ENCODE measurements at places on chromosomes 16 and 17. TPM values are rescaled to one million over a fixed set of nuclear protein-coding genes. Genes with fewer than 3 reads are reported as not detected.

Gene SDR42E2
- total RNA-seq: not detected

- no peak for DNase-seq
Observed at GRCh38 chr16:29318037-29318436, 88.5 kb downstream of the NPIPB11 start.

Gene PRAC1
- total RNA-seq: 9.6 TPM

Gene ANKRD40CL
- total RNA-seq: not detected

GRCh38 chr17:72683506-72684404 is 408.7 kb downstream of the SLC39A11 start:
- DNase-seq: no peak

Gene HEATR9
- not detected for total RNA-seq

DNA sequence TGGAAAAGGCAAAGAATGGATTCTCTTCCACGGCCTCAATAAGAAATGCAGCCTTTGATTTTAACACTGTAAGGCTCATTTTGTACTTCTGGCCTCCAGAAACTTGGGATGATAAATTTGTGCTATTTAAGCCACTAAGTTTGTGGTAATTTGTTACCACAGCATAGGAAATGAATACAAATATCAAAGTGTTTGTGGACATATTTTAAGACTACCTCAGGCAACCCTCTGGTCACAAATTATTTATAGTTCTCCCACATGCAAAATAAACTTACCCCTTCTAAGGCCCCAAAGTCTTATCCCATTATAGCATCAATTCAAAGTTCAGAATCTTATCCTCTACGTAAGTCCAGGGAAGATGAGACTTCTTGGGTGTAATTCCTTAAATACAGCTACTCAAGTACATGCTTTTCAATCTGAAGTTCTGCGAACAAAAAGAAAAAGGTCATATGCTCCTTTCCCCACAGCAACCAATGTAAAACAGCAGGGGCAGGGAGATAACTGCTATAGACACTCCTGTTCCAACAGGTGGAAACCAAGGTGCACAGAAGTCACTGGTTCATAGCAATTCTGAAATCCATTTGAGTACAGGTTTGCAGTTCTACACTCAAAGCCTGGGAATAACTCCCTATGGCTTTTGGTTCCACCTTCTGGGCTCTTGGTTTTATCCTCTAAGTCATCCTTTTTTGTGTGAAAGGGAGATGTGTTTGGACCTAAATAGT is 5.4 kb upstream of the EFCAB13 start:
- DNase-seq: no peak

DNA sequence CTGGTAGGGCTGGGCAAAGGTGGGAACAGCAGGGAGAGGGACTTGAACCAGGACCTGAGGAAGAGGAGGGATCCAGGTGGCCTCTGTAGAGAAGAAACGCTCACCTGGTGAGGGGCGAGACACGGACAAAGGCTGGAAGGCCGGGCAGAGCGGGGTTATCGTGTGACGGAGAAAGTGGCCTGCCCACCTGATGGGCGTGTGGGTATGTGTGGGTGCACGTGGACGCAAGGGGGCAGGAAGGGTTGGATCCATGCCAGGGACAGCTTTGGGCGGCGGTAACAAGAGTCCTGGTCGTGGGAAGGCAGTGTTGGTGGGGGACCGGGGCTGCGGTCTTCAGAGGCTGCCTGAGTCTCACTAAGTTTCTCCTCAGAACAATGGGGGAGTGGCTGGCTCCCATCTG is 104.1 kb upstream of the GSE1 start:
- no peak for DNase-seq

Measured in vagina (tissue), 2 donors.